NCI-H748 treated with DMSO at 0.1 percent for 48 hours (cell line): ENCODE measurements at places on chromosomes 4 and X.

DNA sequence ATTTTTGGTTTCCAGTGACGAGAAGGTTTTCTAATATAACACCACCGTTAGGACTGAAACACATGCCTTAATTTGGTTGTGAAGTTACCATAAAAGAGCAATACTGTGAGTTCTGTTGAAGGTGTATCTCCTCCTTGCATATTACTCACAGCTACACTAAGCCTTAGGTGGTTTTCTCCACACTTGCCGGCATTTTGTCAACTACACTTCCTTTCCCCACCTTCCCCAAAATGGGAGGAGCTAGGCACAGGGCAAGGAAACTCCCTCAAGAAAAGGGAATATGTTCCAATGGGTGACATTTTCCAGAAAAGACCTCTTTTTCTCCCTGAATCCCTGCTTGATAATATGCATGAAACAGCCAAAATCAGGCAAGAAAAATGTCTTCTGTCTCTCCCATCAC is 44.8 kb downstream of the RELL1 start:
- DNase-seq: no peak

- DNase-seq: no peak
Measured at GRCh38 chr4:31334086-31334910, 614.1 kb downstream of the PCDH7 start.

- no peak for DNase-seq
Measured at GRCh38 chr4:121360495-121360894, 20.3 kb downstream of the QRFPR start.

GRCh38 chr4:36218121-36218520 is 26.2 kb downstream of the ARAP2 start:
- DNase-seq: no peak

GRCh38 chr4:38681281-38681991 is 17.4 kb downstream of the KLF3 start:
- no peak for DNase-seq
